ENCODE measurements at places on chromosomes 12 and 14.

GRCh38 chr12:54082397-54082892 lies 28.8 kb downstream of the HOXC4 start:
- no peak for DNase-seq

DNA sequence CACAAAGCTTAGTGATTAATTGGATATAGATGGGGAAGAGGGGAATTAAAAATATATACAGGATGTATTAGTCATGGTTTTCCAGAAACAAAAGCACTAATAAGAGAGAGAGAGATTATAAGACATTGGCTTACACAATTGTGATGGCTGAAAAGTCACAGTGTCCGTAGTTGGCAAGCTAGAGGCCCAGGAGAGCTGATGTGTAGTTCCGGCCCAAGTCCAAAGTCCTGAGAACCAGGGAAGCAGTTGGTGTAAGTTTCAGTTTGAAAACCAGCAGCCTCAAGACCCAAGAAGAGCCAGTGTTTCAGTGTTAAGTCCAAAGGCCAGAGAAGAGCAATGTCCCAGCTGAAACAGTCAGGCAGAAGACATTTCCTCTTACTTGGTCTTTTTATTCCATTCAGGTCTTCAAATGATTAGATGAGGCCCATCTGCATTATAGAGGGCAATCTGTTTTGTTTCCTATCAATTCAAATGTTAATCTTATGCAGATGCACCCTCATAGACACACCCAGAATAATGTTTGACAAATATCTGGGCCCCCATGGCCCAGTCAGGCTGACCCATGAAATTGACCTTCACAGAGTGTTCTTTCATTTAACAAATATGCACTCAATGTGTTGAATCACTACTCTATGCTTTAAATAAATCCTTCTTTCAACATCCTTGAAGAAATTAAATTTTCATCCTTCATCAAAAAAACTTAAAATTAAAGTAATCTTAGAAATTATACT lies 67.2 kb upstream of the DIO2 start:
- no peak for DNase-seq

DNA sequence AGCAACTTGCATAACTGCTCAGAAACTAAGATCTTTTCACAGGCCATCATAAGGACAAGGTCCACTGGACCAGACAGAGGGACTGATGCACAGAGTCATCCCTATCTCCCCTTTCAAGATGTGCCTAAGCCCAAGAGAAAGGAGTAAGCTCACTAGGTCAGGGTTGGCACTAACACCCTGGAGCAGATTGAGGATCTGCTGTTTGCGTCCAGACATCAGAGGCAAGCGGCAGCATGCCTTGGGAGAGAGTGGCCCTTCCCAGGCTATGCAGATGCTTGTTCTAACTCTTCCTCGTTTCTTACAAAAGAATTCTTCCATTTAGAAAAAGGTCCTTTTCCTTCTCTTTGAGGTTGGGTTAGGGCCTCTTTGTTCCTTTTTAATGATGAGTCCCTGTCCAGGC lies 187.2 kb downstream of the KCNA5 start:
- no peak for DNase-seq

DNA sequence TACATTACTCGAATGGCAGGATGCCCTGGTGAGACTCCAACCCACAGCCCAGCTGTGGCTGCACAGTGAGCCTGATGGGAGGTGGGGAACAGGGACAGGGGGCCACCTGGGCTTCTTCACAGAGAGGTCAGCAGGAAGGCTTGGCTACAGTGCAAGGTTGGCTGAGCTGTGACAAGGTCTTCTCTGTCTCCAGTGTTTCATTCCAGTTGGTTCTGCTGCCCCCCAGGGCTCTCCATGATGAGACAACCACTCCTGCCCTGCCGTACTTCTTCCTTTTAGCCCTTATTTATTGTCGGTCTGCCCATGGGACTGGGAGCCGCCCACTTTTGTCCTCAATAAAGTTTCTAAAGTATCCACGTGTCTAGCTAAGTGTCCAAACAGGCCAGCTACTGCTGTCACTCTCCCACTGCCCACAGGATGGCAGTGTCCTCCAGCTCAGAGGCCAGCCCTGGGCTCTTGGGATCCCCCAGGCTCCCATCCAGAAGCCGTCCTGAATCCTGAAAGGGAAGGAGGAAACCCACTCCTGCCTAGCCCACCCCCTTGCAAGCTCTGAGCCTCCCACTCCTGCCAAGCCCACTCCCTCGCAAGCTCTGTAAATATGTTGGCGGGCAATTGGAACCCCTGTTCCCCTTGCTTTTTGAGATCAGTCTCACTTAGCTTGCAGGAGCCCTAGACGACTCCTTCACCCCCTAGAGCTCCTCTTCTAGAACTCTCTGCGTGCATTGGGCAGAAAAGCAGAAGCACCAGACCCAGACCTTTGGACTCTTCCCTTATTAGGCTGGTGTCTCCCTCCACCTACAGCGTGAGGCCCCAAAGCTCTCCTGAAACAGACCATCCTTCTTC lies 5.4 kb downstream of the C1QL4 start:
- no peak for DNase-seq

DNA sequence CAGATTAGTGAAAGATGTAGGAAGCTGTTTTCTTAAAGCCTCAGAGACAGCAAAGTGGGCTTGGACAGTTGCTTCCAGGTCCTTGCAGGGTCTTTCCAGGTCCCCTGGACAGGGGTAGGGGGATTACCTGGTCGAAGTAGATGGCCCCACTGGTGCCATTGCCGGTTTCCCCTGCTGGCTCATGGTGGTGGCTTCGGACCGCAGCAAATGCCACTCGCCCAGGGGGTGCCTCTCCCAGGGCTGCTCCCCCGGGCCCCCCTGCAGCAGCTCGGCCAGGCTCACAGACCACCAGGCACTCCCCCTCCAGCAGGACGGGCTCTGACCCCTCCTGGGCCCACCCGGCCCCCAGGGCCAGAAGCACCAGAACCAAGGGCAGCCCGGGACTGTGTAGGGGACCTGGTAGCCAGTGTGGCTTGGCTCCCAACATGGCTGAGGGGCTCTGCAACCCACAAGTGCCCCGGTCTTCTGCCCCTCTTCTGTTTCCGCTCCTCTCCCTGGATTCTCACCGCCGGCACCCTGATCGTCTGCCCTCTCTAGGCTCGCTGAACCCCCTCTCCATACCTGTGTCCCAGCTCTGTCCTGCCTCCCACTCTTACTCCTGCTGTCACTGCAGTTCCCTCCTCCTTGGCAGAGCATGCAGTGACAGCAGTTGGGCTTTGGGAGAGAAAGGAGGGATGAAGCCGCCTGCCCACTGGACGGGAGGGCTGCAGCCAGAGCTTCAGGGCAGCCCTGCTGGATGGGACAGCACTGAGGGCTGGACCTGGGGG lies 657 bp downstream of the CBLN3 start:
- no peak for DNase-seq

DNA sequence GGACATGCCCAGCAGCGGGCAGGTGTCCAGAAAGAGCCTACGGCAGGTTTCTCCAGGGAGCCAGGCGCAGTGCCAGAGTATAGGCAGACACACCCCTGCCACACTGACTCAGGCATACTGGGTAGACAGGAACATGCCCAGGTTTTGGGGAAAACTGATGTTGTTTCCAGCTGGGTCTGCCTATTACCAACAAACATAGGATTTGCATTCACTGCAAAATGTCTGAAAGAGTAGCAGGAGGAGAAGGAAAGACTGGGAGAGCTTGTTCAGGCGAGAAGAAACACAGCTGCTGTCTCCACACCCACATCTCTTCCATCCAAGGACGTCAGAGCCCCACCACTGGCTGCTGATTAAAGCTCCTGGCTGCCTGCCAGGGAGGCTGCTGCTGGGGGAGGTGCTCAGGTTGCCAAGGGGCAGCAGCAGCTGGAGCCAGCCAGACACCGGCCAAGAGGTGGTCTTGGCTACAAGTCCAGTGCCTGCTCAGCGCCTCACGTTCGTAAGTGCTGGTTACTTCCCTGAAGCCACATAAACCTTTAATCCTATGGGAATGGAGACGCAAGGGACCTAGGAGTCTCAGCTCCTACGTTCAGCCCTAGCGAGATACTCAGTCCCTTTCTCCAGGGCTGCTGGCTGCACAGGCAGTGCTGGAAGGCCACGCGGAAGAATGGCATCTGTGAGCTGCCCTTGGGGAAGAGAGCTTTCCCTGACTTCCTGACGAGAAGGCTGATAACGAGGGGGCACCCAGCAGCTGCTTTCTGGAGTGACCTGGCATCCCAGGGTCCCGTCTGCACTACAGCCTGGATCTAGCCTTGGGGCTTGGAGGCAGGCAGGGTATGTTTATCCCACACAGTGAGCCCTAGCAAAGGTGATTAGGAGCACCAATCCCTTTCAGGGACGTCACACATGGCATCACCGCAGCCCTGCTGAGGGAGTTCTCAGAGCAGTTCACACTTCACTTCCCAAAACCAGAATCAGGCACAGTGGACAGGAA lies 58.1 kb downstream of the PLEKHG3 start:
- DNase-seq = no peak

GRCh38 chr12:115245020-115245419 lies 561.0 kb upstream of the TBX3 start:
- no peak for DNase-seq

- no peak for DNase-seq
These were observed 28.7 kb downstream of the GIT2 start for GRCh38 chr12:109967383-109968031.

Data from stimulated activated CD4-positive, alpha-beta T cell treated with anti-CD3 and anti-CD28 coated beads, TNF-alpha, amount 100 ng/mL, for 1 hour (primary cell).